AG08395 (cell line): ENCODE measurements at places on chromosomes 4 and X.
A peak's percentile ranks its signal among the peaks of the same experiment; 100 is the strongest.

GRCh38 chr4:30719454-30720020 is 632 bp upstream of the PCDH7 start:
- DNase-seq: peak; percentile 37

GRCh38 chr4:39285111-39285795 is 80.9 kb downstream of the RFC1 start:
- DNase-seq: no peak

DNA sequence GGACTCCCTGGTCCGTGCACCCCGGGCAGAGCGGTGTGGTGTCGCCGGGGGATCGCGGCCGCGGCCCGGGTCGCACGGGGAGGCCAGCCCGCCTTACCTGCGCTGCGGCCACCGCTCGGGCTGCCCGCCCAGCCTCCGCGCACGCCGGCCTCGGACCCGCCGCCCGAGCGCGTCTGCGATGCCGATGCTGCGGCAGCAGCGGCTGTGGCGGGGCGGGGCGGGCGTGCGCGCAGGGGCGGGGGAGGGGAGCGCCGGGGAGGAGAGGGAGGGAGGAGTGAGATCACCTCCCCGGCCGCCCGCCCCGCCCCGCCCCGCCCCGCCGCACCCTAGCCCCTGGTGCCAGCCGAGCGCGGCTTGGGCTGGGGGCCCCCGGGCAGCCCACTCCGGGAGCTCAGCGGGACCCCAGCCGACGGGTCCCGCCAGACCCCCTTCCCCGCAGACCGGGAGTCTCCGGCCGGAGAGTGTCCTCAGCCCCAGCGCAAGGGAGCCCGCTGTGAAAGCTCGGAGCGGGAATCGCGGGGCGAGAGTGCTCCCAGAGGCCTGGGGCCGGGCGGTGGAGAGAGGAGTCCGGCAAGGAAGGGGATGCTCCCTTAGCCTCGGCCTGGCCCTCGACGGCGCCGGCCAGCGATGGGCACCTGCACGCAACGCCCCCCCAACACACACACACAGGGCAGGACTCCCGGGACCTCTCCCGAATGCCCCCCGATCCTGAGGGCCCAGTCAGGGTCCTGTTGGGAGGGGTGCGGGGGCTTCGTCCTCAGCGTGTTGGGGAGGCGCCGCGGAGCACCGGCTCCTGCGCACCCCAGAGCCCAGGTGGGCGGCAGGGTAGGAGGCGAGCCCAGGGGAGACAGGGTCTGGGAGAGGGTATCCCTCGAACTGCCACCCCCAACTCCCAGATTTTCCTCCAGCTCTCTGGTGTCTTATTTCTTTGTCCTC is at the start of gene L1CAM:
TSS of gene L1CAM (minus strand) at position 206 of the 936 bp plus-strand sequence. CDS start 10,337 bp downstream, outside the sequence.
- DNase-seq: peak; percentile 14

DNA sequence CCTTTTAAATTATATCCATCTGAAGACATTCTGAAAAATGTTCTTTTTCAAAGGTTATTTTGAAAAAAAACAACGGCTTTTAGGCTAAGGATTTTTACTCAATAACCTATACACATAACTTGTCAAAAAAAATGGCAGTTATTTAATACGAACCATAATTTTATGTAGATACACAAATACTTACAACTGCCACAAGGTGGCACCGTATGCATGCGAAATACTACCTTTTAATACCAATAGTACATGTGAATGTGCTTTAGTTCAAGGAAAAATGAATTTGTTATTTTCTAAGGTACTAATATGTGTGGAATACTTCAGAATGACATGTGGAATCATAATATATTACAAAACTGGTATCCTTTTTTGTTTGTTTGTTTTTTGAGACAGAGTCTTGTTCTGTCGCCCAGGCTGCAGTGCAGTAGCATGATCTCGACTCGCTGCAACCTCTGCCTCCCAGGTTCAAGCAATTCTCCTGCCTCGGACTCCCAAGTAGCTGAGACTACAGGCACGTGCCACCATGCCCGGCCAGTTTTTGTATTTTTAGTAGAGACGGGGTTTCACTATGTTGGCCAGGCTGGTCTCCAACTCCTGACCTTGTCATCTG is 4.6 kb upstream of the MAD2L1 start:
- peak; percentile 39 for DNase-seq

- no peak for DNase-seq
These were observed 647.4 kb upstream of the GALNT7 start for GRCh38 chr4:172521248-172521647.

GRCh38 chr4:41887821-41888686 is 47.2 kb upstream of the TMEM33 start:
- DNase-seq: peak; percentile 27

GRCh38 chr4:31417040-31417439 is 696.9 kb downstream of the PCDH7 start:
- DNase-seq: no peak

DNA sequence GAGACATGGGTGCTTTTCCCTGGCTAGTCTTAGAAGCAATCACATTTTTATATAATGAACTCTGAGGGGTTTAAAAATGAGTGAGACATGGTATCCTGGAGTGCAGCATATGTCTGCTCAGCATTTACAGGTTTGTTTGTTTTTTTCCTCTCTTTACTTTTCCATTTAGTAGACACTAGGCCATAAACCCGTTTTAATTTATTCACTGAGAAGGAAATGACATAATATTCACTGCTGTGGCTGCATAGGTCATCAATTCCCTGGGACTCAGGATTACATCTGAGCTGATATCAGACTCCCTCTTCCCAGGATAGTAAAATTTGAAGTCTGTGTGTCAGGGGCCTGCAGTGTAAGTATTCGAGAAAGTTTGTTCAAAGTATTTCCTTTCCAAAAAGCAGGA is 178.9 kb upstream of the SPRY1 start:
- no peak for DNase-seq

GRCh38 chr4:105179539-105180401 is 33.1 kb downstream of the TET2 start:
- no peak for DNase-seq

DNA sequence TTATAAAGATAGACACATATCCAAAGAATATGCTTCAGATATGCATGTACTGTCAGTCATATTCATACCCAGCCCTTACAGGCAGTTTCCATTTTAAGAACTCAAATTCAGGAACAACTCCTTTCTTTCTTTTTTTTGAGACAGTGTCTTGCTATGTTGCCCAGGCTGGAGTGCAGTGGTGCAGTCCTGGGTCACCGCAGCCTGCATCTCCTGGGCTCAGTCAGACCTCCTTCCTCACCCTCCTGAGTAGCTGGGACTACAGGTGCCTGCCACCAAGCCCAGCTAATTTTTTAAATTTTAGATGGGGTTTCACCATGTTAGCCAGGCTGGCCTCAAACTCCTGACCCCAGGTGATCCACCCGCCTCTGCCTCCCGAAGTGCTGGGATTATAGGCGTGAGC is 34.5 kb downstream of the SNX25 start:
- DNase-seq: no peak
